Hematopoietic multipotent progenitor cell treated with erythropoietin and hydrocortisone succinate and interleukin-3 and kit ligand, for 6 days (in vitro differentiated cells): ENCODE measurements at places on chromosomes 2 and 18.

GRCh38 chr18:54877076-54877475, 48.8 kb downstream of the RAB27B start:
- DNase-seq = no peak

GRCh38 chr2:220753486-220753885, 818.6 kb downstream of the EPHA4 start:
- no peak for DNase-seq

DNA sequence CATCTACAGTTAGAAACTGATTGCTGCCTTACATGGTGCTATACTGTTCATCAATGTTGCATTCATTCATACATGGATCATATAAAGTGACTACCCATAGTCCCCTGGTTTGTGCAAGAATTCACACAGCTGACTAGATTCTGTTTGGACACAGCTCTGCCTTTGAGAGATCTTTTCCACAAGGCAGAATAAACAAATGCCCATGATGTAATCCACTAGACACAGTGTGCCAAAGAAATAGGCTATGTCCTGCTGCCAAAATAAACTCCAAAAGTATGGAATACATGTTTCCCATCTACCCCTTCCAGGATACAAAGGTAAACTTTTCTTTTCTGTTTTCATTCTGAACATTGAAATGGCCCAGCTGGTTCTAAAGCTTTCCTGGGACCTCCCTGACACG, 269.4 kb upstream of the CHAC2 start:
- no peak for DNase-seq

DNA sequence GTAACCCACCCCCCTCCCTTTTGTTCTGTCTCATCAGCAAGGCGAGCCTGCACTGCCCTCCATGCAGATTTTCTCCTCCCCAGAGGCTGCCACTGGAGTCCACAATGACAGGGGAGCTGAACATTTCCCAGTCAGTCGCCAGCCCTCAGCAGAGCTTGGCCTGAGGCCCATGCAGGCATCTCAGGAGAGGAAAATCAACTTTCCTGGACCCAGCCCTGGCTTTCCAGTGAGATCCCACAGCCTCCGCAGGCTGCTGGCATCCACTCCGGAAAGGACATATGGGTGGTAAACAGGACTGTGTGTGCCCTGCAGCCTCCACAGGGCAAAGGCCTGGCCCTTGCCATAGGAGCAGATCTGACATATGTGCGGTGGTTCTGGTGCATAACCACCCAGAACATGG, 253.8 kb downstream of the TNS1 start:
- no peak for DNase-seq

DNA sequence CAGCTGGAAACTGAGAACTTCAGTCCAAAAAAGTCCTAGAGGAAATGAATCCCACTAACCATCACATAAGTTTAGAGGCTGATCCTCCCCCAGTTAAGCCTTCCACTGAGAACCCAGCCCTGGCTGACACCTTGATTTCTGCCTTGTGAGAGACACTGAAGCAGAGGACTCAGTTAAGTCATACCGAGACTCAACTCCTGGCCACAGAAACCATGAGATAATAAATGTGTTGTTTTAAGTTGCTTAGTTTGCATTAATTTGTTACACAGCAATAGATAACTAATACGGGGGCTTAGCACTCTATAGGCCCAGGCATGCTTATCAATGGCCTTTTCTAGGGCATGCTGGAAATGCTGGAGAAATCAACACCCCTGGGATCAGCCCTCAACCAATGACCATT, 3.4 kb upstream of the ADD2 start:
- no peak for DNase-seq

GRCh38 chr2:160380000-160380570, 113.5 kb downstream of the RBMS1 start:
- DNase-seq = no peak

GRCh38 chr18:75139226-75139911, 69.6 kb downstream of the PTGR3 start:
- DNase-seq = no peak

DNA sequence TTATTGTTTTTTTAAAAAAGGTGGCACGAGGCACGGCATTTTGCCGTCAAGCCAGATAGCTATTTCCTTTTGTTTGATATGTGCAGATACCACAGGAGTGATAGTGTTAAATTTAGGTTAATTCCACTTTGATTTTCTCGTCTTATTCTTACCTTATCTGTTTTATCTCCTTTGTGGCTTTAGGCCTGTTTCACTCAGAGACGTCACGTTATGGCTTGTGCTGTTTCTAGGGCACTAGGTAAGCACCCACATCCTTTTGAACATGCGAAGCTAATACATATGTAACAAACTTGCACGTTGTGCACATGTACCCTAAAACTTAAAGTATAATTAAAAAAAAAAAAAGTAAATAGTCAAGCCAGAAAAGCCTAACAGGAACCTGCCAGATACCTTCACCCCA, 57.8 kb downstream of the C18orf63 start:
- no peak for DNase-seq

- DNase-seq = no peak
Observed at GRCh38 chr2:127378720-127379119, 9.1 kb downstream of the MAP3K2 start.

DNA sequence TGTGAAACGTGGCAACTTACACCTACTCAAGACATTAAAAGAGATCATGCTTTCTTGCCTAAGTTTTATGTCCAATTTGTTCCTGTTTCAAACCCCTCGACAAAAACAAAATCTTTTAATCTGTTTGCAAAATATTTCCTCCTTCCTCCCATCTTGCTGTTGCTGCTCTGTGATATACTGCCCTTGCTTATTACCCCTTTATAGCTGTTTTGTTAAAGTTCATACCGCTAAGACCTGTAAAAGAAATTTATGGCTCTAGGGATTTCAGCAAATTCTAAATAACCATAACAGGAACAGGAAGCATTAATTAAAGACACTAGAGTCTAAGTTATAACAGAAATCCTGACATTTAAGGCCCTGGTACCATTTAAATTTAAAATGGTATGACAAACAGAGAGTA, 1268.2 kb upstream of the PIK3C3 start:
- DNase-seq = no peak
